Calu3 (cell line): ENCODE measurements at places on chromosomes 12 and 14.
A peak's percentile ranks its signal among the peaks of the same experiment; 100 is the strongest.

GRCh38 chr12:92041742-92042141 is 103.9 kb downstream of the BTG1 start:
- DNase-seq: no peak

DNA sequence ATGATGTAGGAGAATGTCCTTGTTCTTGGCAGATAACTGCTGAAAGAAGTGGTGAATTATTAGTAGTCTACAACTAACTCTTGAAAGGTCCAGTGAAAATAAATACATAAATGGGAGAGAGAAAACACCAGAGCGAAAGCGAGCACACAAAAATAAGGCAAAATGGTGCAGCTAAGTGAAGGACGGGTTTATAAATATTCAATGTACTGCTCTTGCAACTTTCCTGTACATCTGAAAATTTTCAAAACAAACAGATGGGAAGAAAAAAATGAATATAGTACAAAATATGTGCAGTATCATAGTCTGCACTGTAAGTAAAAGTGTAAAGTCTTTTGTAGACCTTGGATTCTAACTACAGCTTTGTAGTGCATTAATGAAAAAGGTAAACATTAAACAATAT is 1.3 kb downstream of the MOK start:
- no peak for DNase-seq

- peak; percentile 19 for DNase-seq
Observed at GRCh38 chr14:22448905-22449599, 140.0 kb downstream of the DAD1 start.

- DNase-seq: no peak
Observed at GRCh38 chr14:86798330-86798729, 1194.7 kb downstream of the GALC start.

GRCh38 chr12:110355073-110355472 is 48.4 kb downstream of the ANAPC7 start:
- peak; percentile 25 for DNase-seq

- no peak for DNase-seq
Observed at GRCh38 chr12:89247541-89247942, 104.8 kb downstream of the DUSP6 start.

- no peak for DNase-seq
Observed at GRCh38 chr12:104109446-104110271, 28.4 kb downstream of the NFYB start.

GRCh38 chr12:2187195-2187945 is 134.6 kb downstream of the CACNA1C start:
- no peak for DNase-seq

DNA sequence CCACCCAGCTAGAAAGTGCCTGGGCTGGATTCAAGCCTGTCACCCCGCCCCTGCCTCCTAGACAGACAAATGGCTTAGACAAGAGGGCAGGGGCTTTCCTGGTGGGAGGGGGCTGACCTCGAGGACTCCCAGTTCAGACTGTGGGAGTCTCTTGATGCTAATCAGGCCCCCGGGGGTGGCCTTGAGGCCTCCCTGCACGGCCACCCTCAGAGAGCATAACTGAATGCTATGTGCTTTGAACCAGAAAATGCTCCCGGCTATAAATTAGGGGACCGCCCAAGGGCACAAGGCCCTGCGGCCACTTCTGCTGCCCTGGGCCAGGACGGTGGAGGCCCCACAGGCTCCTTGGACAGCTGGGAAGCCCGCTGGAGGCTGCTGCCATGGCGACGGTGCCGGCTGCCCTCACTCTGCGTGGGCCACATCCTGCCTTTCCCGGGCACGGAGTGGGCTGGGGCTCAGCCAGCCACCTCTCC is 111.0 kb upstream of the NCOR2 start:
- no peak for DNase-seq

GRCh38 chr14:95233702-95234241 is 76.4 kb upstream of the DICER1 start:
- DNase-seq: no peak

DNA sequence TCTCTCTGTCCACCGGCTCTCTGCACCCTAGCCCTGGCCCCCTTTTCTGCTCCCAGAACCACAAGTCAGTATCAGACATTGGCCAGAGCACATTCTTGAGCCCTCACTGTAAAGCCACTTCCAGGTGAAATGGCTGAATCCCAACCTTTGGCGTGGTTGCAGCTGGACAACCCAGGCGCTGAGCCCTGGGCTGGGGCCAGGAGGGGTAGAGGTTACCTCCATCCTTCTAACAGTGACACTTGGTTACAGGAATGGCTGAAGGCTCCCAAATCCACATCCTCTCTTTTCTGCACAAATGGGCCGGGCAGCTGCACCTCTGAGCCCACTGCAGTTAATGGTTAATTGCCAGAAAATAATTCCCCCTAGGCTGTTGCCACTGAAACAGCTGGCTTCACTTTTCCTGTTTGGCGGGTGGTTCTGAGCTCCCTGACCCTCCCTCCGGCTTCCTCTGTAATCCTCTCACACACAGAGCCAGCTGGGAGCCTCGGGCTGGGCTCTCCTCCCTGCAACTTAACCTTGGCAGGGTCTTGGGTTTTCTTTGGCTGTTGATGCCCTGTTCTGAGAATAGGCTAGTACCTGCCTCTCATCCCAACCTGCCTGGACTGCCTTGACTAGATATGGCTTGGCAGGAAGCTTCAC is 44.1 kb downstream of the TSPAN11 start:
- peak; percentile 51 for DNase-seq

DNA sequence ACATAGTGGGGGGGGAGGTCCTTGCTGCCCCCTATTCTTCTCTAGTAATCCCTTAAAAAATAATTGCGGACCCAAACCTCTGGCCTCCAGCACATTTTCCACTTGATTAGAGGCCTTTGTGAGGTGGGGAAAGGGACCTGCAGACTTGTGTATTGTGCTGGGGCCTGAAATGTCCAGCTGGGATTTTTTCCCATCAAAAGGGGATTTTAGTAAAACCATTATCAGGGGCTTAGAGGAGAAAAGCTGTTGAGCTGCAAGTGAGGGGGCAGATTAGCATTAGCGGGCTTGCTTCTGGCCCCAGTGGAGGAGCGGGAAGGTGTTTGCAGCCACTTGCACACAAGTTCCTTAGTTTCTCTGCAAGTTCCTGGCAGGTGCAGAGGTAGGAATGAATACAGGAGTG is 13.9 kb downstream of the FBXL14 start:
- DNase-seq: no peak

GRCh38 chr14:70289138-70289537 is 70.3 kb downstream of the COX16 start:
- no peak for DNase-seq

DNA sequence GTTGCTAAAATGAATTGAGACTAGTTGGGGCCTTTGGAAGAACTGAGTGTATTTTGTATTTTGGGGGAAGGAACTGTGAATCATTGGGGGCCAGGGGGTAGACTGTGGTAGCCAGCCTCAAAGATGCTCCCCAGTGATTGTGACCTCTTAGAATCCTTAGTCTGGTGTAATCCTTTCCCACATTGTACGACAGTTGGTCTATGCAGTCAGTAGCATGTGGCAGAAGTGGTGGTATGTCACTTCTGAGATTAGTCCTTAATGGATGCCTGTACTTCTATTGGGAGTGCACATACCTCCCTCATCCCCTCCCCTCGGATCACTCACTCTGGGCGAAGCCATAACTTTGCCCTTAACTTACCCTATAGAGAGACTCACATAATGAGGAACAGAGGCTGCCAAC is 48.0 kb downstream of the USP15 start:
- DNase-seq: no peak

GRCh38 chr14:66403183-66403582 is 83.0 kb upstream of the CCDC196 start:
- DNase-seq: no peak

GRCh38 chr14:50060871-50061663 is 55.3 kb downstream of the VCPKMT start:
- DNase-seq: peak; percentile 57

GRCh38 chr12:55847603-55848291 is 5.0 kb upstream of the MMP19 start:
- no peak for DNase-seq

- DNase-seq: no peak
Observed at GRCh38 chr12:51891843-51892242, 3.9 kb downstream of the ANKRD33 start.

DNA sequence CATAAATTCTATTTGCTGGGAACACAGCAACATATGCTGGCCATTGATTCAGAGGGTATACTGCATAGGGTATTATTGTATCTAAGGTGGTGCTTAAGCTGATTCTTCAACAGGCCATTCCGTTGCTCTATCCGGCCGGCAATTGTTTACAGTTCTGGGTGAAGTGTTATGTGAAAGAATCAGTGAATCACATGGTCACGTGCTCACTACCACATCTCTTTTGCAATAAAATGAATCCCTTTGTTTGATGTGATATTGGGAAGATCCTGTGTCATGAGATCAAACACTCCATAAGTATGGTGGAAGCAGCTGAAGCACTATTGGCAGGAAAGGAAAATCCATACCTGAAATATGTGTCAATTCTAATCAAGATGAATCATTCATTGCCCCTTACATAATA is 7.6 kb upstream of the USP15 start:
- DNase-seq: no peak

- DNase-seq: no peak
Observed at GRCh38 chr12:57740656-57741412, 2.3 kb upstream of the AGAP2 start.

GRCh38 chr12:49796606-49797448 is 31.4 kb downstream of the NCKAP5L start:
- no peak for DNase-seq

DNA sequence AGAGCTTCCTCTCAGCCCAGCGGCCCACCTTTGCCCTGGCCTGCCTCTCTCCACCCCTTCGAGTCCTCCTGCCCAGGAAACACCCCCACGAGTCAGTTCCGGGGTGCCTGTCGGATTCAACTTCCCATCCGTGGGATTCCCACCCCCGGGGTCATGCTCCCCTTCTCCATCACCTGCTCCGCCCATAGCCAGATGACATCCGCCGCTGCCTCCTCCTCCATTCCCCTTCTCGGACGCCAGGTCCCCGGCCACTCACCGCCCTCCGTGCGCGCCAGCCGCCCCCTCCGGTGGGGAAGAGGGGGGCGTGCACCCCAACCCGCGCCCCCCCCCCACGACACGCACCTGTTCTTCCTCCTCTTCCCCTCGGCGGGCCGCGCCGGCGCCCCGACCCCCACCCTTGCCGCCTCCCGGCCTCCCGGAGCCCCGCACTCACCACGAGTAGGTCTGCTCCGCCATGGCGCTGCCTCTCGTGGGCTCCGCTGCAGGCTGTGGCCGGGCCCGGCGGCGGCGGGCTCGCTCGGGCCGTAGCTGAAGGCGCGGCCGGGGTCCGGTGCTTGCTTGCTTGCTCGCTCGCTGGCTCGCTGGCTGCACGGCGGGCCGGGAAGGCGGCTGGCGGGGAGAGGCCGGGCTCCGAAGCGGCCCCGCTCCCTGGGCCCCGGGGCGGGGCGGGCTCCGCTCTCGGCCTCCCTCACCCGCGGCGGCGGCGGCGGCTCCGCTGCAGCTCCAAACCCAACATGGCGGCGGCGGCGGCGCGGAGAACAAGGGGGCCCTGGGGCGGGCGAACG is 554 bp downstream of the SPPL3 start:
- peak; percentile 69 for DNase-seq
